ENCODE measurements at places on chromosomes 5 and 9. TPM values are rescaled to one million over a fixed set of nuclear protein-coding genes. Genes with fewer than 3 reads are reported as not detected.

PCDHGA3 gene
- 0.90 TPM for total RNA-seq

CXCL14 gene
- total RNA-seq, result not detected

GRCh38 chr5:88550736-88551135 lies 282.1 kb upstream of the TMEM161B start:
- no peak for DNase-seq

PCDHA11 gene
- total RNA-seq, result 26.5 TPM

Measured in GM23338 (cell line).